NT2/D1 (cell line): ENCODE measurements at places on chromosomes 5 and 9.

GRCh38 chr5:10910261-10910660, 149.2 kb upstream of the DAP start:
- DNase-seq, result no peak

GRCh38 chr9:121768416-121769015, 117.1 kb downstream of the DAB2IP start:
- DNase-seq, result no peak

DNA sequence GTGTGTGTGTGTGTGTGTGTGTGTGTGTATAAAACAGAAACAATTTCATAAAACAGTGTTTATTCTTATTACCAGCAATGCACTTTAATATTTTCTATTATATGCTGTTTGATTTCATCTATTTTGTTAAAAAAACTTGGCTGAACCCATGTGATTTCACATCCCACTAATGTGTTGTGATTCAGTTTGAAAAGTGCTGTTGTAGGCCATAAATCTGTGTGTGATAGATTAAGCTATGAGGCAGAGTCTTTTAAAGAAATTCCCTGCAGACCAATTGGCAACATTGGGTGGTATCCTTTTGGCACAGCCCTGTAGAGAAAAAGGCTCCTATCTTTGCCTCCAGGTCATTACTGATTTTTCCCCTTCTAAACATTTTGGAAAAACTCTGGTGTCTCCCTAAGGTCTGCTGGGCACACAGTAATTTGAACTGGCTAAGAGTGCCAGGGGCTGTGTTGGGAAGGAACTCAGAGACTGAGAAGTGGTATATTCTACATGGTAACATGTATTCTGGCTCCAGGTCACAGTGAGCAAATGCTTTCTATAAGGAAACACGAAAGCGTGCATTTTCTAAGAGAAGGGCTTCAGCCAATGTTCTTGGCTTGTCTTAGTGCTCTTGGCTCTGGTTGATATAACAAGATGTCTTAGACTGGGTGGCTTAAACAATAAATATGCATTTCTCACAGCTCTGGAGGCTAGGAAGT, 4.5 kb downstream of the CAMK4 start:
- no peak for DNase-seq

- no peak for DNase-seq
Measured at GRCh38 chr9:125985142-125985997, 238.2 kb downstream of the PBX3 start.

DNA sequence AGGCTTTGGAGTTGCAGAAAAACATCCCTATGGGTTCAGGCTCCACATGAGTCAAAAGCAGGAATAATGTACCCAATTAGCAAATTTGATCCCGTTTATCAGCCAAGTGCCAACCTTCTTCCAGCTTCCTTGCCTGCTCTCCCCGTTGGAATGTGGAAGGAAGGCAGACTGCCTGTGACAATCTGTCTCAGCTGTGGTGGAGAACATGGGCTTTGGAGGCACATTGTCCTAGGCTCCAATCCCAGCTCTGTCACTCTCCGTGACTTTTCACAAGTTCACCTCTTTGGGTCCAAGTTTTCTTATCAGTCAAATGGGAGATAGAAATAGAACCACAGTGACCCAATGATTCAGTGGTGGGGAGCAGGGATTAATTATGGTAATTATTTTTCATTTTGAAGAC, 113.9 kb downstream of the ARHGAP26 start:
- no peak for DNase-seq

DNA sequence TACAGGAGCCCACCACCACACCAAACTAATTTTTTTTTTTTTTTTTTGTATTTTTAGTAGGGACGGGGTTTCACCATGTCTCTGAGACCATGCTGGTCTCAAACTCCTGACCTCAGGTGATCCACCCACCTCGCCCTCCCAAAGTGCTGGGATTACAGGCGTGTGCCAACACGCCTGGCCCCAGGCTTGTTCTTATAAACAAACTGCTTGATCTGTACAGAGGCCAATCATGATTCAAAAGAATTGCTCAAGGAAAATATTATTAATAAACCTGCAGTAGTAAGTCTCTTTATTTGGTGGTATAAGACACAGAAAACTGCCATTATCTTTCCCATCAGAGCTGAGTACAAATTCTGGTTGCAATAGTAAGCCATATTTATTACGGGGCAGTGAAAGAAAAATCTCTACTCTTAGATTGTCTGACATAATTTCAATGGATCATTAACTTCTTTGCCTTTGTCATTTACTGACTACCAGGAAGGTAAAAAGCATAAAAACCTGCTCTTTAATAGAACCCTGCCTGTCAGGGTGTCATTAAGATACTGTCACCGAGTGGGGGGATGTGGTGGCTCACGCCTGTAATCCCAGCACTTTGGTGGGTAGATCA, 33.3 kb downstream of the RASEF start:
- DNase-seq, result no peak

- DNase-seq, result no peak
Measured at GRCh38 chr5:130868186-130868840, 296.7 kb downstream of the HINT1 start.

- DNase-seq, result peak; percentile 70
Measured at GRCh38 chr9:116661037-116661954, 25.8 kb upstream of the TRIM32 start.

DNA sequence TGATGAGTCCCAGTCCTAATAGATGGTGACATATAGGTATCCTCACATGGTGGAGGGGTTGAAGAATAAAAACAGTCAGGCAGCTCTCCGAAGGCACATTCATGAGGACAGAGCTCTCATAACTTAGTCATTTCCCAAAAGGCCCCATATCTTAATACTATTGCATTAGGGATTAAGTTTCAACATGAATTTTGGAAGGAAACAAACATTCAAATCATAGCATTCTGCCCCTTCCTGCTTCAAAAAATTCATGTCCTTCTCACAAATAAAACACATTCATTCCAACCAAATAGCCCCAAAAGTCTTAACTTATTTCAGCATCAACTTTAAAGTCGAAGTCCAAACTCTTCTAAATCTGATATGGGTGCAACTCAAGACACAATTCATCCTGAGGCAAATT, 277.2 kb upstream of the NR4A3 start:
- no peak for DNase-seq

DNA sequence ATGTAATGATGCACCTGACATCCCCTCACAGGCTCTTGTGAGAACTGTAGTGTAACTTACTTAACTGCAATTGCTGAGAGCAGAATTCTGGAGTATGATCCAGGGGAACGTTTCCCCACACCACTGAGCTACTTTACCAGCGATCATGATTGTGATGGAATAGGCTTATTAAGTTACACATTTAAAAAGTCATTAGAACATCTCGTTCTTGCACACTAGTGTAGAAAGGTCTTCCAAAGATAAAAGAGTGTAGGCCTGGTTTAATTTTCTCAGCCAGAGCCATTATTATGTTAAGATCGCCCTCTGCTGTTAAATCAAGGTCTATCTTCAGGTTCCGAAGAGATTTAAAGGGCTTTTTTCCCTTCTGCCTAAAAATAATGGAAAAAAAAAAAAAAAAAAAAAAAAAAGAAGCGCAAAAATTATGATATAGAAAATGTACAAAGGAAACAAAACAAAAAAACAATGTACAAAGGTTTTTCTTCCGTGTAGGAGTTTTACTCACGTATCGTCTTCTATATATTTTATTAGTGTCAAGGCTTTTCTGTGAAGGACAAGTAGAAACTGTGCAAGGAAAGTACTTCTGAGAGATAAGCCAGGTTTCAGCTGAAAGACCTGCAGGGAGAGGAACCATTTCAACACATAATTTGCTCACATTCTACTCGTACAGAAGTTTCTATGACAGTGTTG, 18.6 kb upstream of the MOB3B start:
- DNase-seq, result no peak

DNA sequence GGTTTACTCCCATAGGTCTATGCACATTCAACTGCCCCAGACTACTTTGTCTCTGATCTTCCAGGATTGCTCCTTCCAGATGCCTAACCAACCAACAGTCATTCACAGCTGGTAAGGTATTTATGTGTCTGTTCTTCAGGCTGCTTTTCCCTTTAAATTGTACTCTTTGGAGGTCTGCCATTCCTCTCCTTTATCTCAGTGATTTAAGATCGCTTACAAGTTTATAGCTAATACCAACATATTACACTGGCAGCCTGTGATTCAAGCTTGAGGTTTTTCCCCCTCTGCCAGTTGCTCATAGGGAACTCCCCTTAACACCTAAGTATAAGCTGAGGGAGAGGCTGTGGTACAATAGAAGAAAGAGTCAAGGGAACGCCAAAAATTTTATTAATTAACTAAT, 711.7 kb upstream of the EDIL3 start:
- no peak for DNase-seq

GRCh38 chr9:37915911-37916470, 12.1 kb upstream of the SLC25A51 start:
- DNase-seq, result no peak

DNA sequence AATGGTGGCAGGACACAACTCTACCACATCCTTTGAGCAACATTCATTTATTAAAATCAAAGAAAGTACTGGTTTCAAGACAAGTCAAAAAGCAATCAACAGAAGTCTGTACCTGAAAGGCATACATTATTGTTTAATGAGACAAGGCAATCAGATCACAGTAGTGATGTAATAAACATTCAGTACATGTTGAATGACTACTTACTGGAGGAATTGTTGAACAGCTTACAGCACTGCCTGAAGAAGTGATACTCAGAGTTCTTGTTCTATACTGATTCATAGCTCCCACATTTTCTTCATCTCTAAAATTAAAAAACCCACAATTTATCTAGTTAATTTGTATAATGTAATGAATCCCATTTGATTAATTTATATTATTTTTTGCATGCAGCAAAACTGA, 18.2 kb downstream of the RIOK2 start:
- DNase-seq, result no peak

DNA sequence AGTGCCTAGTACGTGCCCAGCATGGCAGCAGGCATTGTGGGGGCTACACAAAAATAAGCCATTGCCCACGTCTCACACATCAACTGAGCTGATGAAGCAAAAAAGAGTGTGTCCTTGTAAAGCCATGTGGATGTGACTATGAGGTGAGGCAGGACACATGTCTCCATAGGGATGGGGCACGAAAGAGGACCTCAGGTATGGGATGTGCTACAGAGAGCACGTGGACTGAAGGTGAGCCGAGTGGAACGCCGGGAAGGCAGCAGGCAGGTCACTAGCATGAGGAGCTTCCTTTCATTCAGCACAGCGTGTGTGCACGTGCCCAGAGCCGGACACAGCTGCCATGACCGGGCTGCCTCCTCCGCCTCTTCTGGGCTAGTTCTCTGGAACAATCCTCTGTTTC, 429.8 kb downstream of the SPOCK1 start:
- no peak for DNase-seq

GRCh38 chr9:26939955-26940711, 6.9 kb downstream of the PLAA start:
- no peak for DNase-seq

DNA sequence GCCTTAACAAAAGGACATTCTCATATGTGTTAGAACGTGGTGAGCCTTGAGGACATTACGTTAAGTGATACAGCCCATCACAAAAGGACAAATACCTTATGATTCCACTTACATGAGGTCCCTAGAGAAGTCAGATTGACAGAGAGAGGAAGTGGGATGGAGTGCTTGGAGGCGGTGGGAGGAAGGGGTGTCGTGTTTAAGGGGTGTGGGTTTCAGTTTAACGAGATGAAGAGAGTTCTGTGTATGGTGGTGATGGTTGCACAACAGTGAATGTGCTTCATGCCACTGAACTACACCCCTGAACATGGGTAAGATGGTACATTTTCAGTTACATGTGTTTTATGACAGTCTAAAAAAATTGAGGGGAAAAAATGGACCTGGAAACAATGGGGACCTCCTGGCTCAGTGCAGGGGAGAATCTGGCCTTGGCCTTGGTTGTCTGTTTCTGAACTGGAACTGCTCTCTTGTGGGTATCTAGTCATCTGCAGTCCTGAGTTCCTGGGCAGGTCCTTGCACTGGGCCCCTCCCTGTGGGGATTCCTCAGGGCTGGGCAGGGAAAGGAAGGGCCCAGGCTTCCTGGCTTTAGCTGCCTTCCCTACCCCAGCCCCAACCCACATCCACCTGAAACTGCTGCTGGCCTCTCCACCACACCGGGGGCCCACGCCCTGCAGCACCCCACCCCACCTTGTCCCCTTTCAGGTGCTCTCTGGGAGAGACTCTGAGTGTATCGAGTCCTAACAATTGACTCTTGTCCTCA, 17.8 kb downstream of the LRRC8A start:
- DNase-seq, result no peak

GRCh38 chr5:110842948-110843347, 104.1 kb downstream of the SLC25A46 start:
- no peak for DNase-seq

DNA sequence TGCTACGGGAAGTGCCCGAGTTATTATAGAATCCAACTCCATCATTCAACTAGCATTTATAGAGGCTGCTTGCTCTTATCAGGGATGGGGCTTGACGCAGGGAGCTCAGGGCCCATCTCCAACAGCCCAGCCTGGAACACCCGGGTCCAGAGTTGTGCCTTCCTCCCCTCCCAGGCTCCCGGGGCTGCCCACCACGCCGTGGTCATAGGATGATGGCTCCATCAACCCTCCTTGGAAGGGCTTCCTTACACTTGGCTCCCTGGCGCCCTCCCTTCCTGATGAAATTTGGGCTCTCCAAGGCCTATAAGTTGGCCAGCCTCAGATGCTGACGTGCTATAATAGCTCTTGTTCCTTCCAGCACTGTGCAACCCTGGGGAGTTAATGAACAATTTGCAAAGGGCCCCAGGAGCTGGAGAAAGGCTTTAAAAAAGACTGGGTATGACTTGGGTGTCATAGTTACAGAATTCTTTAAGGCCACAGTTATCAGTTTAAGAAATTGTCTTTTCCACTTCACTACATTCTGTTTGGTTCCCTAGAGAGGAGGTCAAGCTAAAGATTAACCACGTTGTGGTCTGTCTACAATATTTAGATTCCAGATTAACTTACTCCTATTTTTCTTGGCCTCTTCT, 42.5 kb upstream of the GADD45G start:
- no peak for DNase-seq

GRCh38 chr9:107942291-107942690, 452.7 kb upstream of the KLF4 start:
- DNase-seq, result no peak

- no peak for DNase-seq
Measured at GRCh38 chr5:2697446-2698200, 53.9 kb downstream of the IRX2 start.

DNA sequence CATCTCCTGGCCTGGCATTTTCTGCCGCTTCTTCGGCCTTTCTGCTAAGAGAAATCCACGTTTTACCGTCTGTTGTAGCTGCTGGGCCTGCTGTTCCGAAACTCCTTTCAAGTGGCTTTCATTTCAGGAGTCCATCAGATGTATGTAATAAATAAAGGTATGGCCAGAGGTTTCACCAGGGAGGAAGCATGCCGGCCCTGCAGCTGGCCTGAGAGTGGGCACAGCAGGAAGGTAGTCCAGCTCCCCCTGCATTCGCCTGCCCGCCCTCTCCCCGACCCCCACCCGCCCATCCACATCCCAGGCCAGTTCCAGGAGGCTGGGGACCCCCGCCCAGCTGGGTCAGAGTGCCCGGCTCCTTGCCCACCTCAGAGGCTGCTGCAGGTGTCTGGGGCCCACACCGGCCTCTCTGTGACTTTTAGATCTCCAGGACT, 46.4 kb upstream of the EXOC3 start:
- DNase-seq, result no peak
